HuH-7 (cell line): ENCODE measurements at places on chromosomes 1 and 21.

- DNase-seq: no peak
Observed at GRCh38 chr1:152725261-152725660, 17.3 kb downstream of the LCE4A start.

DNA sequence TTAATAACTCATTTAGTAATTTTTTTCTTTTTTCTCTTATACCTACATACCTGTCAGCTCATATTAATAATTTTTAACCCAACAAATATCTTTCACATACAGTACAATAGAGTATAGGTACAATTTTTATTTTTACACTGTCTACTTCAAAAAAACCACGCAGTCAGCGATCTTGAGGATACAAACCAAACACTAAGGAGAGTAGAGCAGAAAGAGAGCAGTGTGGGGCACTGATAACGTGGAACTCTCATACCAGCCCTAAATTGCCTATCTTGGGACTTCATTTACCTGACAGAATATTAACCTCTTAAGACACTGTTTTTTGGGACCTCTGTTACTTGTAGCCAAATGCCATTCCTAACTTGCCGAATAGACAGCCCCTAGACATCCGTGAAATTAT, 5.5 kb downstream of the TRMT1L start:
- no peak for DNase-seq

DNA sequence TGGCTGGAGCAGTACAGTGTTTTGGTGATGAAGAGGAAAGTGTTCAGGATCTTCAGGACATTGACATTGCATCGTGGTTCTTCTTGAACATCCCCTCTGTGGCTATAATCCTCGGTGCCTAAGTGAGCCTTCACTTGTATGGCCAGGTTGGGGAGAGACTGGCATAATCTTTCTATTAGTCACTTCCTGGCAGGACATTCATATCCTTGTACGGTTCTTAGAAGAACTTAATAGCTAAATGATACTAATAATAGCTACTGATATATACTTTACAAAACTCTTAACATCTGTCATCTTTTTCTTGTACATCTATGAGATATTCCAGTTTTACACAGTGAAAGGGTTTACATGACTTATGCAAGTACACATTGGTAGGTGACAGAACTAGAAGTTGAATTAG, 35.8 kb downstream of the CELF3 start:
- no peak for DNase-seq

GRCh38 chr1:234515821-234516241, 36.9 kb upstream of the TARBP1 start:
- no peak for DNase-seq

DNA sequence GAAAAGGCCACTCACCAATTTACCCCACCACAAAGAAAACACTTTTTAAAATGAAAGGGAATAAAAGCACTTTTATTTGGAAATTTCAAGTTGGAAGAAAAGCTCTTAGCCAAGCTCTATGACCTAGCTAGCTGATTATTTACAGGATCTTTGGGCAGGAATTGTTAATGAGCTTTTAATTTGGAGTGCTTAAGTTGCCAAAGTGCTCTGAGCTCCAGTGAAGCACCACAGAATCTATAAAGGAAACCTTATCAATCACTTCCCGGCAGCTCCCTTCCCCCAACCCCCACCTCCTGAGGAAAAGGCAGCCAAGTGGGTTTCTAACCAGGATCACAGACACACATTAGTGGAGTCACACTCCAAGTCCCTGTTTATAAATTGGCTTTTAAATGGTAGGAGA, 1.5 kb downstream of the ERI3 start:
- no peak for DNase-seq

GRCh38 chr1:26053718-26054560, 8.0 kb upstream of the SLC30A2 start:
- DNase-seq: no peak

GRCh38 chr1:44849575-44850132, 6.6 kb upstream of the PTCH2 start:
- no peak for DNase-seq

GRCh38 chr1:242206994-242207393, 208.1 kb upstream of the MAP1LC3C start:
- DNase-seq: no peak

DNA sequence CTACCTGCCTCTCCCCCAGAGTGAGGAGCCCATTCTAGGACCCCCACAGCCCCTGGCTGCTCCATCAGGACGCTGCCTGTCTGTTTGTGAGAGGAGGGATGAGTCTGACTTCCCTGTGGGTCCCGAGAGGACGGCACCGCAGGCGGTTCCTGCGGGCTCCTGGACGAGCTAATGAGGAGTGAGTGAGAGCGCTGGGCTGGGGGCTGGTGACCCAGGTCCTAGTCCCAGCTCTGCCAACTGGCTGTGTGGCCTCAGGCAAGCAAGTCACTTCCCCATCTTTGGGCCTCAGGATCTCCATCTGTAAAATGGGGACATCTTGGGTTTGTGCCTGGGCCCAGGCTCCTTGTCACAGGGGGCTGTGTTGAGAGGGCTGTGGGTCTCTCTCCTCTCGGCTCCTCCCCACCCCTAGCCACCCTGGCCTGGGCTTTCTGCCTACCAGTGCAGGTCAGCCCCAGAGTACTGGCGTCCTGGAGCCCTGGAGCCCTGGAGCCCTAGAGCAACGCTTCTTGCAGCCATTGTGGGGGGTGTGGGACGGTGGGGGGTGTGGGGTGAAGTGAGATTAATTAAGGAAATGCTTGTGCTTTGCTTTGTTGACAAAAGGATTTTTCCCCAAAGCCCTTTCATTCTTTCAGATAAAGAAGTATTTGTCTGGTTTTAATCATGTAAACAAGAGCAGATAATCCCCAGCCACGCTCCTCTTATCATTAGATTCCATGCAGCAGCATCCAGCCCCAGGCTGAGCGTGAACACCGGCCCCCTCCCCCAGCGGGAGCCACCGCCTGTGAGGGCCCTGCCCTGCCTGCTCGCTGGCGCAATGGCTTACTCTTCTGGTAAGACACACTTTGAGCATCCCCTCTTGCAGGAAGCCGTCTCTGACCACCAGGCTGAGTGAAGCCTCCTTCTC, 26.8 kb downstream of the SLC1A7 start:
- peak; percentile 74 for DNase-seq

DNA sequence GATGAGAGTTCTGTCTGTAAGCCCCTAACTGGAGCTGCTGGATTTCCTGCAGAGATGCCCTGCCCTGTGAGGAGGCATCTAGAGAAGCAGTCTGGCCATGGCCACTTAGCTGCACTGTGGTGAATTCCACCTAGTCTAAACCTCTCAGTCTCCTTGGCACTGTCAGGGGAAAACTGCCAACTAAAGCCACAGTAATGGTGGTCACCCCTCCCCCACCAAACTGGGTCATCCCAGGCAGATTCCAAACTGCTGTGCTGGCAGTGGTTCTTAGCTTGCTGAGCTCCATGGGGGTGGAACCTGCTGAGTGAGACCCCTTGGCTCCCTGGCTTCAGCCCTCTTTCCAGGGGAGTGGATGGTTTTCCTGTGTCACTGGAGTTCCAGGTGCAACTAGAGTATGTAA, 740.6 kb downstream of the RWDD3 start:
- no peak for DNase-seq

GRCh38 chr1:186915555-186915954, 86.8 kb downstream of the PLA2G4A start:
- no peak for DNase-seq

DNA sequence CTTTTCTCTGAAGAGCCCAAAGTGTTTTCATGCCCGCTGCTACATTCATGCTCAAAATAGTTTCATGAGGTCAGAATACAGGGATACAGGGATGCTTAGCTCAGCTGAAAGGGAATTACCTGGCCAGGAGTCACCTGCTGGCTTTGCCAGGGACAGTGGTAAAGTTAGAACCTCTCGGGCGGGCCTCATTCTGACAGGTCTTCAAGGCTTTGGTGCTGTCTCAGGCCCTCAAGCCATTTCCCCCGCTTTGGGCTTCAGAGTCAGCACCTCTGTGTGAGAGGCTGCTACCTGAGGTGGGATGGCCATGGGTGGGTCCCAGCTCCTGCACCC, 5.5 kb downstream of the RASSF5 start:
- DNase-seq: no peak

- no peak for DNase-seq
Observed at GRCh38 chr1:75092141-75092540, 42.0 kb upstream of the LHX8 start.

- no peak for DNase-seq
Observed at GRCh38 chr1:25486602-25487001, 55.9 kb downstream of the MACO1 start.

DNA sequence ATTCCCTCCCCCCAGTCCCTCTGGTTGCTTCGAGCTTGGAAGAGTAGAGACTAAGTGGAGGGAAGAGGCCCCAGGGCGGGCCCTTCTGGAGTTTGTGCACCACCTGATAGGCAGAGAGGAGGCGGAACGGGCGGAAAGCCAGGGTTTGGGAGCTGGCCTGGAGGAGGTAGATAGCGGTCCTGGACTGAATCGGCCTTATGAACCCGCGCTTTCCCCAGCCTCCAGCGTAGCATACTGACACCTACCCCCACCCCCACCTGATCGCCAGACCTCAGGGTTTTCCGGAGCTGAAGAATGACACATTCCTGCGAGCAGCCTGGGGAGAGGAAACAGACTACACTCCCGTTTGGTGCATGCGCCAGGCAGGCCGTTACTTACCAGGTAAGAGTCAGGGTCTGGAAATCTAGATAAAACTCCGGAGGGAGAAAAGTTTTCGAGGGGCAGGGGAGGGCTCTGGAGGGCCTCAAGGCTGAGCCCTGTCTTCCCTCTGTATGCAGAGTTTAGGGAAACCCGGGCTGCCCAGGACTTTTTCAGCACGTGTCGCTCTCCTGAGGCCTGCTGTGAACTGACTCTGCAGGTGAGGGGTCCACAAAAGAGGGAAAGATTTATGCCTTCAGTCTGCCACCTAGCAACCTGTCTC, 705 bp downstream of the UROD start:
- peak; percentile 55 for DNase-seq

- no peak for DNase-seq
Observed at GRCh38 chr1:43004587-43005459, 46.2 kb upstream of the SLC2A1 start.

GRCh38 chr1:209937996-209938959, at the start of gene SYT14:
Gene SYT14 (plus strand): TSS chr1:209938217. CDS start chr1:209938265, 48 bp downstream.
- DNase-seq: no peak

- no peak for DNase-seq
Observed at GRCh38 chr21:35366394-35367080, 317.4 kb upstream of the RUNX1 start.

DNA sequence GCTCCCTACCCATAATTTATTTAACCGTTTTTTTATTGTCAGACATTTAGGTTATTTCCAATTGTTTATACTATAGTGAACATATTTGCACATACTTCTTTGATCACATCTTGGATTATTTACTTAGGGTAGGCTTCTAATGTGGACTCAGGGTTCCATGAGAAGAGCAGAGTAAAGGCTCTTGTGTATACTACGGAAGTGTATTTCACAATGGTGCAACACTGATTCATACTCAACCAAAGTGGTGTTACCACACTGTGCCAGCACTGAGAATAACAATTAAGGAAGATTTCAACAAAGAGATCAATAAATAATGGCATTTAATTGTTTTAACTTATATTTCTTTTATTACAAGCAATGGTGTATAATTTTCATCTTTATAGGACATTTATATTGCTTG, 251.2 kb downstream of the ZNF326 start:
- peak; percentile 28 for DNase-seq

GRCh38 chr1:235426680-235427079, 59.5 kb downstream of the TBCE start:
- DNase-seq: no peak

GRCh38 chr1:101203820-101204540, 32.8 kb upstream of the S1PR1 start:
- no peak for DNase-seq

DNA sequence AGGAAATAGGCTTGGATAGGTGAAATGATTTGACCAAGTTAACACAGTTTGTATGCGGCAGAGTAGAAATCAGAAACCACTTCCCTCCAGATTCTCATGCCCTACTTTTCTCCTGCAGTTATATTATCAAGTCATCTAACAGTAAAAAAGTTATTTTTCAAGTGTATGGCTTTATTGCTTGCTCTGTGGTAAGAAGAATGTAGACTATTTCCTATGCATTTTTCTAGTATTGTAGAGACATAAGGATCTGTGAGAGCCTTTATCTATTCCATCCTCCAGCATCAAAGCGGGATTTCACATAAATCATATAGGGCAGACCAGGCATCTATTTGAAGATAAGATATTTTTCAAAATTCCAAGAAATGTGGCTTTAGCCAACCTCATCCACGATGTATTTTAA, 208.5 kb downstream of the TTLL7 start:
- DNase-seq: no peak

- no peak for DNase-seq
Observed at GRCh38 chr1:232795497-232796053, 9.6 kb upstream of the MAP10 start.

DNA sequence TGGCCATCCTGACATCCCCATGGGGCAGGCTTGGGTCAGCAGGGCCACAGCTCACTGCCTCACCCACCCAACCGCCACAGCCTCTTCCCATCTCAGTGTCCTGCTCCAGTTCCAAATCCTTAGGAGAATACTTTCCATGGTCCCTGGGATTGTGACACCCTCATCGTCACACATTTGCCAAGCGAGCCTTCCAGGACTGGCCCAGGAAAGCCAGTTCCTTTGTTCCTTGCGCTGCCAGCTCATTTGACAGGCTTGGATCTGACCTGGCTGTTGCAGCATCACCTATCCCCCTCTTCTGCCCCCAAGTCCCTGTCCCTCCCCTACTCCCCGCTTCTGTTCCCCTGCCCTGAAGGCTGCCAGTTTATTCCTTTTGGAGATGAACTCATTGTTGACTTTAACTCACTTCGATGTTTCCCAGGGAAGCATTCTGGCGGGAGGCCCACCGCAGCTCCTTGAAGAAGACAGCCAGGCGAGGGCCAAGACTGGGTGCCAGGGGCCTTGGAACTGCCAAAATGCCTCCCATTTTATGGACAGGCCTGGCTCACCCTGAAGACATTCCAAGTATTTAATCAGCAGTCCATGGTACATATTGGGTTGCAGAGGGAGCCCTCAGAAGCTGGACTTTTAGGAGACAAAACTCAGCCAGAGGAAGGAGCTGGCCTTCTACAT, 10.2 kb upstream of the GNL2 start:
- no peak for DNase-seq

DNA sequence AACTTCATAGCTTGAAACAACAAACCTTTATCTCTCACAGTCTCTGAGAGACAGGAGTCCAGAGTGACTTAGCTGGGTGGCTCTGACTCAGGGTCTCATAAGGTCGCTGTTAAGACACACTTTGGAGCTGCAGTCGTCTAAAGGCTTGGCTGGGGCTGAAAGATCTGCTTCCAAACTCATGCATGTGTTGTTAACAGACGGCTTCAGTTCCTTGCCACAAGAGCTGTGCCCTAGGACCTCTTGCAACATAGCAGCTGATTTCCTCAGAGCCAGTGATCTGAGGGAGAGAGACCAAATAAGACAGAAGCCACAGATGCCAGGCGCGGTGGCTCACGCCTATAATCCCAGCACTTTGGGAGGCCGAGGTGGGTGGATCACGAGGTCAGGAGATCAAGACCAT, 176.8 kb downstream of the DISC1 start:
- DNase-seq: no peak

DNA sequence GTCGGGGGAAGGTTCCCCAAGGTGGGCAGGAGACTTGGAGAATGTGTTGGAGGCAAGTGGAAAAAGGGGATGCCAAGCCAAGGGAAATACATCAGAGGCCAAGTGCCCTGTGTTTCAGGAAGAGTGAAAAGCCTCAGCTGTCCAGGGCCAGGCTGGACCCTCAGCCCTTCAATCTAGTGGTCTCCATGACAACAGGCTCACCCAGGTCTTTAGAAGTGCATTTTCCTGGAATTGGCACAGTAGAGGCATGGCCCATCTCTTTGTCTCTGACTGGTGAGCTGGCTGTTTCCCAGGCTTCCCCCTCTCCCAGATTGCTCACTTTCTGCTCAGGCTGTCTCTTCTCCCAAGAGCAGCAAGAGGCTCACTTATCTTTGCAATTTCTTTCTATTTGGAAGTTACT, 10.4 kb upstream of the RHBG start:
- no peak for DNase-seq
